ENCODE measurements at places on chromosomes 7 and 10.

- DNase-seq: no peak
These were observed 200.8 kb downstream of the TNS3 start for GRCh38 chr7:47381134-47381495.

GRCh38 chr10:71774916-71775702 lies 1.8 kb upstream of the VSIR start:
- DNase-seq: no peak

GRCh38 chr10:121510201-121510771 lies 88.0 kb downstream of the FGFR2 start:
- no peak for DNase-seq

GRCh38 chr10:123865880-123866279 lies 25.7 kb downstream of the CPXM2 start:
- DNase-seq: no peak

- no peak for DNase-seq
These were observed 160.7 kb upstream of the MKI67 start for GRCh38 chr10:128286762-128287500.

GRCh38 chr7:133853706-133854276 lies 273.3 kb upstream of the LRGUK start:
- peak; percentile 82 for DNase-seq

GRCh38 chr10:77533887-77534278 lies 103.7 kb downstream of the KCNMA1 start:
- DNase-seq: no peak

GRCh38 chr7:128833946-128834325 lies 3.7 kb downstream of the FLNC start:
- no peak for DNase-seq

- DNase-seq: no peak
These were observed 172.7 kb downstream of the PLXNA4 start for GRCh38 chr7:132403465-132404110.

- no peak for DNase-seq
These were observed 124.8 kb downstream of the MPP7 start for GRCh38 chr10:28177944-28178637.

DNA sequence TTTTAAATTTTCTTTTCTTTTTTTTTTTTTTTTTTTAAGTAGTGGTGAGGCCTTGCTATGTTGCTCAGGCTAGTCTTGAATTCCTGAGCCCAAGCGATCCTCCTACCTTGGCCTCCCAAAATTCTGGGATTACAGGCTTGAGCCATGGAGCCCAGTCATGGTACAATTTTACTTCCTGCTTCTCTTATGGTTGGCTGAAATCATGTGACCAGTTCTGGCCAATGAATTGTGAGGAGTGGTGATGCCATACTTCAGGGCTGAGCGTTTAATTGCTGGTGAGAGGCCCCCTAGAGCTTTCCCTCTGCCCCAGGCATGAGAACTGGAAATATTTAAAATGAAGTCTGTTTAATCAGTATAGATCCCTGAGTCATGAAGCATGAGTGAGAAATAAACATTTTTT lies 22.2 kb upstream of the BAIAP2L1 start:
- no peak for DNase-seq

GRCh38 chr7:129084801-129085551 lies 30.1 kb upstream of the TNPO3 start:
- no peak for DNase-seq

GRCh38 chr10:48626447-48626846 lies 21.6 kb upstream of the ARHGAP22 start:
- no peak for DNase-seq

GRCh38 chr7:25795824-25796235 lies 356.2 kb upstream of the NFE2L3 start:
- DNase-seq: no peak

- no peak for DNase-seq
These were observed 121.0 kb downstream of the HIP1 start for GRCh38 chr7:75617634-75618234.

DNA sequence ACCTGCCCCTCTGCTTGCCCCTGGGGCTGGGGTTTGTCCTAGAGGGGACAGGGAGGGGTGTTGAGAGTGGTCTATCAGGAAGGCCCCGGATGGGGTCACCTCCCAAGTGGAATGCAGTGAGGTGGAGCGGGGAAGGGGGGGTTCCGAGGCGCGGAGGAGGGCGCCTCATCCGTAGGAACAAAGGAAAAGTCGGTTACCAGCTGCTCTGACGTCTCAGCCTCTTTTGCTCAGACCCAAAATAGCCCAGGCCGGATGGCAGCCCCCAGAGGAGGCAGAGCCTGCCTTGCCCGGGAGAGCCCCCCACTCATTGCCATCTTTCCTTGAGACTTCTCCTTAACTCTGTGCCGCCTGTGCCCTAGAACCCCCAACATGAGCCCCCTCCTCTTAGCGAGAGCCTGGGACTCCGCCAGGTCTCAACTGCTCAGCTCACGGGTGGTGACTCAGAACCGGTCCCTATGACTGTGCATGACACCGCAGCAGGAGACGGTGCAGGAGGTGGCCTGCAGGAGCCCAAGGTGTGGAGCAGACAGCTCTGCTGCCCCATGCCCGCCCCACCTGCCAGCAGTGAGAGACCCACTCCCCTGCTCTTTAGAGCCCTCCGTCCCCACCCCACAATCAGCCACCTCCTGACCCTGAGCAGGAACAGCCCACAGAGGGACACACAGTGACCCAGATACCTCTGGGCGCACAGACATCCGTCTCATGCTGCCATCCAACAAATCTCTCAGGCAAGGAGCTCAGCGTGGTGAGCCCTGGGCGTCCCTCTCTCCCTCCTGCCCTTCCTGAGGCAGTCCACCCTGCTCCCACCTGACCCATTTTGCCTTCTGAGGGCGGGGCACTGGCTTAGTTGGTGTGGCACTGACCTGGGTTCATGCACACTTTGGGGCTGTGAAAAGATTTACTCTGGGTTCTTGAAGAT lies 13.1 kb downstream of the STX1A start:
- no peak for DNase-seq

- DNase-seq: no peak
These were observed 491.0 kb downstream of the LRMDA start for GRCh38 chr10:75922435-75922834.

- DNase-seq: no peak
These were observed 35.3 kb downstream of the CHST3 start for GRCh38 chr10:71999360-72000072.

DNA sequence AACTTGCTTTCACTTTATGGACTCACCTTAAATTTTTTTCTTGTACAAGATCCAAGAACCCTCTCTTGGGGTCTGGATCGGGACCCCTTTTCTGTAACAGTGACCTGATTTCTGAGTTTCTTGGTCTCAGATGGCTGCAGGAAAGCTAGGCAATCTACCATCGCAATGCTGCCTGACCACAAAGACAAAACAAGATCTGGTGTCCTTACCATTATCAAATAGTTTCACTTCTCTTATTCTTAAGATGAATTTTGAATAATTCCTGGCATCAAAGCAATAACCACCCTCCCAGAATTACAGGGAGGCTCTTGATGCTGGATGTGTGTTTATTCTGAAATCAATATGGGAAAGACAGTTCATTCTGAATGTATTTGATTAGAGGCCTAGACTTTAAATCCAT lies 77.4 kb upstream of the FRMD4A start:
- no peak for DNase-seq

DNA sequence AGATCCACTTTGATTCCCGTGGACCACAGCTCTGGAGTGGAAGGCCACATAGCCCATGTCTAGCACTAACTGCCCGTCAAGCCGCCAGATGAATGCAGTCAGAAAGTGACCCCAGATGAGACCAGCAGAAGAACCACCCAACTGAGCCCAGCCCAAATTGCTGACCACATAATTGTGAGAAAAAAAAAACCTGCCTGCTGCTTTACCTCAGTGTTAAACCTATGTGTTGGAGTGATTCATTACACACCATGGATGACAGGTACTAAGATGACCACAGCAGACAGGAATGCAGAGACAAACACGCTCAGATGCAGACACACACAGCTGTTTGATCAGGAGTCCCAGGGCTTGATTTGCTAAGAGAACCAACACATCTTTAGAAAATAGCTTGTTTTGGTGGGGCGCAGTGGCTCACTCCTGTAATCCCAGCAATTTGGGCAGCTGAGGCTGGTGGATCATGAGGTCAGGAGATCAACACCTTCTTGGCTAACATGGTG lies 168.1 kb upstream of the PPP2R2D start:
- no peak for DNase-seq

DNA sequence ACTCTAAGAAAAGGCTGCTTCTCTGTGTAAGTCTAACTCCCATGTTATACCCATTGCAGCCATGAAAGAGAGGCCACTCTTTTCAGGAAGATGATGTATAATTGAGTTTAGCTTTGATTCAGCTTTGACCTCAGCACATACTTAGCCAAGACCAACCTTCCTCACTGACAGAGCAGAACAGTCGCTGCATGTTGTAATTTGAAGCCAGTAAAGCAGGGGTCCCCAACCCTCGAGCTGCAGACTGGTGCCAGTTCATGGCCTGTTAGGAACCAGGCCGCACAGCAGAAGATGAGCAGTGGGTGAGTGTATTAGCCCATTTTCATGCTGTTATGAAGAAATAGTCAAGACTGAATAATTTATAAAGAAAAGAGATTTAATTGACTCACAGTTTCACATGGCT lies 223.9 kb downstream of the GPR158 start:
- DNase-seq: no peak

DNA sequence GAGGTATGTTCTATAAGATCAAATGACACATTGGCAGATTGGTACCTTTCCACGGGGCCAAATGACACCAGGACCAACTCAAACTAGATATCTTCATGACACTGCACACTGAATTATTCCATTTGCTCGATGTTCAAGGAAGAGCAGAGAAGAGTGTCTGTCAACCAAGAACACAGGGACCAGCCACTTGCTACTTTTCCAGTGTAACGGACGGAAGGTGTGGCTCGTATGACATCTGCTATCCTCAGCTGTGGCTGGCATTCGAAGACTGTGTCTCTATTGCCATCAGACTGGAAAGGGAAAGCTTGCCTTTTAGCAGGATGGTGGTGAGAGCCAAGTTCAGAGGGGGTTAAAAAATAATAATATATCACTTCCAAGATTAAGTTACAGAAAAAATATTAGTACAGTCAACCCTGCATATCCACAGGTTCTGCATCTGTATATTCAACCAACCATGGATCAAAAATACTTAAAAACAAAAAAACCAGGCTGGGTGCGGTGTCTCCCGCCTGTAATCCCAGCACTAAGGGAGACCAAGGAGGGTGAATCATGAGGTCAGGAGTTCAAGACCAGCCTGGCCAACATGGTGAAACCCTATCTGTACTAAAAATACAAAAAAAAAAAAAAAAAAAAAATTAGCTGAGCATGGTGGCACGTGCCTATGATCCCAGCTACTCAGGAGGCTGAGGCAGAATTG lies 237.1 kb downstream of the PRPF18 start:
- DNase-seq: no peak

- no peak for DNase-seq
These were observed 57.4 kb downstream of the MINDY4 start for GRCh38 chr7:30828591-30828990.

GRCh38 chr10:116608686-116609594 lies 11.8 kb upstream of the PNLIPRP2 start:
- no peak for DNase-seq

GRCh38 chr10:123323884-123324283 lies 169.7 kb downstream of the BUB3 start:
- no peak for DNase-seq

DNA sequence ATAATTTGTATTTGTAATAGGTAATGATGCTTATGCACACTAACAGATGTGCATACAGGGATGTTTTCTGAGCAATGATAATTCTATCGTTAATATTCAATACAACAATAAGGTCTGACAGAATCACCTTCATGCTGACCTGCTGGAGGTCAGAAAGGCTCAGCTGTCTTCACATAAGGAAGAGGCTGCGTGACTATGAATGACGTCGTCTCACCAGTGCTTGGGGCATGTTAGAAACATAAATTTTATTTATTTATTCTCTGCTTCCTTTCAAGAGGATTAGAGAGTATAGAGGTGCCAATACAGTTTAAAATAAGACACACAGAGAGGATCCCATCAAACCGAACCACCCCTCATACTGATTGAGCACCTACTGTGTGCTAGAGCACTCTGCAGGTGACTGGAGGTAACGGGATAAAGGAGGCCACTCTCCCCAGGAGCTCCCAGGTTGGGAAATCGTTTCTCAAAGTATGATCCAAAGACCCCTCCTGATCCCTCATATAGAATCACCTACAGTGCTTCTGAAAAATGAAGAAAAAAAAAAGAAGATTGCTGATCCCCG lies 265.6 kb upstream of the NPVF start:
- DNase-seq: no peak

DNA sequence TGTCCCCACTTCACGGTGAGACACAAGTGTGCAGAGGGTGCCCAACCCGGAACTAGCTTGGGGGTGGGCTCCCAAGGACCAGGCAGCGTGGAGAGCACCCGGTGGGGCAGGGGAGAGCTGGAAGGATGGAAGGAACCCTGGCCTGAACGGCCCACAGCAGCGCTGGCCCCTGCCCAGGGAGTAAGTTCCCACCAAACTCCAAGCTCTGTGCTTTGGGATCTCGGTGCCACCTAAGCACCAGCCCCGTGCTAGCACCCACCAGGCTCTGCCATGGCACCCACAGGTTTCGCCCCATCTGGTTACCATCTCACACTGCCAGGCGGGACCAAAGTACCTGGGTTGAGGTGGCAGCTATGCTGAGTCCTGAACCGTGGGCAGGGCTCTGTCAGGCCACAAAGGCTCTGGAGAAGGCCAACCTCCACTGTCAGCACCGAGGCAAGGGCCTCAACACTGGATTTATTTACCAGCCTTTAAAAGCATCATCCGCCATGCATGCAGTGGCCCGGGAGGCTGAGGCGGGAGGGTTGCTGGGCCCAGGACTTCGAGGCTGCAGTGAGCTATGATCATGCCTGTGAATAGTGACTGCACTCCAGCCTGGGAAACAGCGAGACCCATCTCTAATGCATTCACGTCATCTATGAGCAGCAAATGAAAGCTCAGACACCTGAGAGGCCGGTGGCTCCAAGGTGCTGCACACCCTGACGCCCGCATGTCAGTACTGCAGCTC lies 16.0 kb downstream of the GPER1 start:
- DNase-seq: no peak

- no peak for DNase-seq
These were observed 16.0 kb downstream of the CASP7 start for GRCh38 chr10:113695691-113696090.

DNA sequence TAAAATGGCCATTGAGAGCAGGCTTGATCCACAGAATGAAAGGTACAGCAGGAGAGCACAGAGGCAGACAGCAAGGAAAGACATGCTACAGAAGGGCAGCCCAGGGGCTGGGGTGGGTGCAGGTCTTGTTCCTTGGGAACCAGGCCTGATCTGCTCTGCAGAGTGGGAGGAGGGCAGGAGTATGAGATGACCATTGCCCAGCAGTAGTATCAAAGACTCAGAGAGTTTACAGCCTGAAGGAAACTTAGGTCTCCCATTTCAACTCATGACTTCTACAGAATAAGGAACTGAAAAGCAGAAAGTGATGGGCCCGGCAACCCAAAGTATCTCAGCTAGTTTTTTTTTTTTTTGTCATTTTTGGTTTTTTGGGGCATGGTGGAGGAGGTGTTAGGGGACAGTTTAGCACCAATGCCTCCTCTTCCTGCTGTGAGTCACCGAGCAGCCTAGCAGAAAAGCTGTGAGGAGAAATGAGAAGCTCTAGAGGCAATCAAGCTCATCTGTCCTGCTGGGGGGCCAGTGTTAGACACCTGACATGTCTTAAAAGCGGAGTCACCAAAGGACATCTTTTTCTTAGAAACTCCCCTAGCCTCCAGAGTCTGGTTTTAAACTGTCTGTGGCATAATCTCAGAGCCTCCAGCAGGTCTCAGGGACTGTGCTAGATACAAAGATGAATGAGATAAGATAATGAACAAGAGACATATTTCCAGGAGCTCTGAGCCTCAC lies 34.3 kb upstream of the HERPUD2 start:
- no peak for DNase-seq

- DNase-seq: no peak
These were observed 159.9 kb upstream of the EEPD1 start for GRCh38 chr7:35993113-35993512.
